ENCODE measurements at places on chromosomes 6 and 20. TPM values are rescaled to one million over a fixed set of nuclear protein-coding genes. Genes with fewer than 3 reads are reported as not detected.

Gene HLA-C
- 51.5 TPM for polyA plus RNA-seq

Gene SOD2
- polyA plus RNA-seq, result 92.6 TPM

DNA sequence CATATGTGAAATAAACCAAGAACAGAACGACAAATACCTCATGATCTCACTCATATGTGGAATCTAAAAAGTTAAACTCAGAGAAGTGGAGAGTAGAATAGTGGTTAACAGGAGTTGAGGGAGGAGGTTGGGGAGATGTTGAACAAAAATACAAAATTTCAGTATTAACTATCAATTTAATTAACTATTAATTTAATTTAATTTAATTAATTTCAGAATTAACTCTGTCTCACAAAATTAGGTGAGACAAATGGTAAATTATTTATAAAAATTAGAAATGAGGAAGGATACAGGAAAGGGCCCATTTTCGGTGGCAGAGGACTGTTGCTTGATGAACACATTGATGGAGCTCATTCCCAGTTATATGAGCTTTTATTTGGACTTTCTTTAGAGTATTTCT lies 166.0 kb upstream of the FAM83B start:
- DNase-seq, result no peak

GRCh38 chr6:45105170-45105820 lies 222.8 kb upstream of the RUNX2 start:
- DNase-seq, result no peak

Gene OR12D2
- not detected for polyA plus RNA-seq

Measured in forelimb muscle (tissue), 1 donor.